ENCODE measurements at places on chromosomes 13 and 19. TPM values are rescaled to one million over a fixed set of nuclear protein-coding genes. Genes with fewer than 3 reads are reported as not detected.

DNA sequence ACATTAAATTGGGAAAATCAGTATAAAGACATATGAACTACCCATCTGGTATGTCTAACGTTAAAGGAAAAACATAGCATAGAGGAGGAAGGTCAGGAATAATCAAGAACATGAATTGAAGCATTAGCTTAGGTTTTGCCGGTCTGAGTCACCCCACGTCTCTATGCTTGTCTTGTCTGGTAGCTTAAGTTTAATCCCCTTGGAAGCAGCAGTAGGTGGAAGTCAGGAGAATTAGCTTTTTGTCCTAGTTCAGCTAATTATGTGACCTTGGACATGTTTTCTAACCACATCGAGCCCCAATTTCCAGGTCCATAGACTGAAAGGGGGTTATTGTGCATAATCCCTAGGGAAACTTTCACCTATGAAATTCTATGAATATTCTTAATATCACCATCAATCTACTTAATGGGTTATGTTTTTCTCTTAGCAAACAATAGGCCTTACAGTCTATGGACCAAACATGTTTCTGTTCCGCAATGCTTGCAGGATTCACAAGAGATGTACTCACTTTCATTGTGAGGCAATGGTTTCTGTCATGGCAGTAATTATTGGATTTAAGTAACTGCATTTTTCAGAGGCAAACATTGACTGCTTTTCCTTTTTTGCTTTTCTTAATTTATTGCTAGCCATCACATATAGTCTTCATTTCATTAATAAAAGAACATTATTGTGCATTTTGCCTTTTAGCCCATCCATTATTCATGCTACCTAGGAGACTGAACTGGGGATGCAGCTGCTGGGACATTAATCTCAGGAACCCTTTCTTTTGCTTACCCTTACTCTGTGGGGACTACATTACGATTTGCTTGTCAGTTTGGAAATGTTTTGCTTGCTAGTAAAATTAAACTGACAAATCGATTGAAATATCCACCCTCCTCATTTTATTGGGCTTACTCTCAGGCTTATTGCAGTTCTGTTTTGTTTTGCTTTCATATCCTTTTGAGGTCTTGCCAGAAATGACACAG, 304.8 kb upstream of the MAB21L1 start:
- no peaks in the 10 kb centered on the region for H3K36me3 ChIP-seq
- H3K4me1 ChIP-seq, result no peaks in the 10 kb centered on the region
- no peak overlapping the region for H3K4me3 ChIP-seq
- H3K27ac ChIP-seq, result no peak overlapping the region

DNA sequence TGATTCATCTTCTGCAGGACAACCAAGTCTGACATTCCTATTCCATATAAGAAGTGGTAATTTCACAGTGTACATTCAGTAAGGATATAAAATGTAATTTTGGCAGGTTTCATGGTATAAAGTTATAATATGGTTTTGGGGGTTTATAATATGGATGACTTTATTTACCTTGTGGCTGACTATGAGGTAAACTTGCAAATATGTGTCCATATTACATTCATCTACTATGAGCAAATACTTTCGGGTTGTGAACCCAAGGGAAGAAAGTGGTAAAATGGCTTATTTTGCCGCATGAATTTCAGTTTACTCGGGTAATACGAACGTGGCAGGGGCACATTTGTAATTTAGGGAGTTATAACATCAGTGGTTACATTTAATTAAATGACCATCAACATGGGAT, 86.7 kb upstream of the TNFSF11 start:
- H3K36me3 ChIP-seq, result peaks cover 1% of the 10 kb centered on the region
- no peak for DNase-seq
- H3K4me3 ChIP-seq, result no peak overlapping the region

CLEC11A gene
- 0.83 TPM for total RNA-seq

GRCh38 chr13:24888291-24888931, 124.4 kb downstream of the RNF17 start:
- no peaks in the 10 kb centered on the region for H3K27me3 ChIP-seq
- H3K27ac ChIP-seq, result no peak overlapping the region
- no peaks in the 10 kb centered on the region for H3K4me1 ChIP-seq
- no peak overlapping the region for H3K4me3 ChIP-seq
